ENCODE measurements at places on chromosomes 11 and 22.

DNA sequence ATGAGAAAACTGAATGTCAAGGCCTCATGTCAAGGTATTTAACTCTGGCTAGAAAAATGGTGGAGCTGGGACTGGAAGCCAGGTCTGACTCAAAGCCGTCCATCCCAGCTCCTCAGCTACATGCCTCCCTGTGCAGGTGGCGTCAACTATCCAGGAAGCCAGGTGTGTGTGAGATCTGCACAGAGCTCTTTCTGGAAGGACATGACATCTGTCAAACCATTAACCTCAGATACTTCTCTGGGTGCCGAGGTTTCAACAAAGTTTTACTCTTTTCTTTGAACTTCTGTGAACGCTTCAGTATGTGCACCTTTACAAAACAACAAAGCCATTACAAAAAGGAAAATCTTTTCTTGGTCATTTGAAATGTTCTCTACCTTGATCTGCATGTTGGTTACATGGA, 7.0 kb upstream of the CASTOR1 start:
- no peak for DNase-seq

GRCh38 chr11:20013346-20014066, 146.8 kb downstream of the DBX1 start:
- no peak for DNase-seq

DNA sequence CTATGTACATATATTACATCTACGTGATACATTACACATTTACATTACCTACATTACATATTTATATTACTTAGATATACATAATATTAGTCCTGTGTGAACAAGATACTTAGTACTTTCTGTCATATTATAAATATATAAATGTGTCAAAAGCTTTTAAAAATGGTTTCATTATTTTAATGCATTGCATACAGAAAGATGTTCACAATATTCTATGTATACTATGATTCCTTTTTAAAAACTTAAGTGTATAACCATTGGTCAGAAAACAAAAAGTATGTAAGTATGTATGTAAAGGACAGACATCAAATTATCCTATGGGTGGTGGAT, 647 bp upstream of the ZW10 start:
- DNase-seq: no peak

- no peak for DNase-seq
These were observed 40.5 kb downstream of the FBXO7 start for GRCh38 chr22:32515084-32515483.

GRCh38 chr11:19844806-19845205, 132.2 kb downstream of the NAV2 start:
- DNase-seq: no peak

- no peak for DNase-seq
These were observed 439.0 kb upstream of the CCDC90B start for GRCh38 chr11:83725269-83725560.

DNA sequence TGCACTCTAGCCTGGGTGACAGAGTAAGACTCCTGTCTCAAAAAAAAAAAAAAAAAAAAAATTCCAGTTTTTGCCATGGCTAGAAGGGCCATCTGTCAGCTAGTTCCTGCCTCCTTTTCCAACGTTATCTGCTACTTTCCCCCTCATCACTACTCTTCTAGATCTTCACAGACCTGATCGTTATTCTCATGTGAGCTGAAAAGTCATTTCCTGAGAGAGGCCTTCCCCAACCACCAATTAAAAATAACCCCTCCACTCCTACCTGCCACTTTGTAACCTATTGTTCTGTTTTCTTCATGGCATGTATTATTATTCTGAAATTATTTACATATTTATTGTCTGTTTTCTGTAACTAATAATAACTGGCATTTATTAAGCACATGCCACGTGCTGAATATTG, 24.2 kb downstream of the SGSM3 start:
- DNase-seq: no peak

- DNase-seq: no peak
These were observed 8.8 kb downstream of the RRAS2 start for GRCh38 chr11:14350215-14350614.

GRCh38 chr11:126880872-126881271, 119.7 kb downstream of the KIRREL3 start:
- DNase-seq: no peak

GRCh38 chr11:126791446-126791845, 209.1 kb downstream of the KIRREL3 start:
- DNase-seq: no peak

DNA sequence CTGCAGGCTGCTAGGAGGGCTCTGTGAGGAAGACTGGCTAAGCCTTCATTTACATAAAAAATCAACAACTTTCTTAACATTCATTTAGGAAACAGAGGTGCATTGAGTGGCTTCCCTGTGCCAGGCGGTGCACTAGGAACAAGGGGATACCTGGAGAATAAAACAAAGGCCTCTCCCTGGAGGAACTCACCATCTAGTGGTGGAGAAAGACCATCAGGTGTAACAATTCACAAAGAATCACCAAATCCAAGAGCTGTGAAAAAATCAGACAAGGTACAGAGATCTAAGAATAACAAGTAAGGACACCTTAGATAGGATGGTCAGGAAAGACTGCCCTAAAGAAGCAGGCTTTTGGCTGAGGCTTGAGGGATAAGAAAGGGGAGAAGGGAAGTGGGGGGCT, 40.3 kb downstream of the CSNK2A3 start:
- DNase-seq: no peak

- DNase-seq: no peak
These were observed 784 bp upstream of the SYNGR1 start for GRCh38 chr22:39348909-39349505.
